Activated naive CD4-positive, alpha-beta T cell treated with anti-CD3 and anti-CD28 coated beads, Interleukin-2, amount 10 ng/mL, durations not matched to agents 5 hours and 36 hours (primary cell): ENCODE measurements at places on chromosomes 1 and 21. TPM values are rescaled to one million over a fixed set of nuclear protein-coding genes. Genes with fewer than 3 reads are reported as not detected.

The GBP6 gene
- total RNA-seq, result 0.40 TPM

The HMGCS2 gene
- total RNA-seq, result not detected

The ETNK2 gene
- total RNA-seq, result 0.23 TPM

The FCRL1 gene
- not detected for total RNA-seq

The INSRR gene
- 0.05 TPM for total RNA-seq

The WASF2 gene
- total RNA-seq, result 139 TPM

The DNASE2B gene
- not detected for total RNA-seq

The ADAM30 gene
- total RNA-seq, result not detected
